ENCODE measurements at places on chromosomes 2 and 18.

GRCh38 chr18:51082571-51083267 lies 52.7 kb downstream of the SMAD4 start:
- no peak for DNase-seq

DNA sequence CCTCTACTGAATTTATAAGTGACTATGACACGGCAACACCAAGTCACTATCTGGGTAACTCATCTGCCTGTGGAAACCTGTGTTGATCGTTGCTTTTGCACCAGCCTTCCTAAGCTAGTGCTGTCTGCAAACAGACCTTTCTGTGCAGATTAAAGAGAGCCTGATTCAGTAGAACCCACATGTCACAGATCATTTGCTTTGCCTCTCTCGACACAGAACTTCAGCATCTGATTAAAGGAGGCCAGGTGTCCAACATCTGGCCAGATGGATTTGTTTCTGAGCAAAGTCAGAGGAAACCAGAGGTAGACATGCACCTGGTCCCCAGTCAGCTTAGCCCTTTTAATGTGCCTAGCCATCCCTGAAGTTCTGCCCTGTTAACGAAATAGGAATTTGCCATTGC lies 15.0 kb upstream of the TTR start:
- DNase-seq = no peak

- DNase-seq = peak; percentile 43
Observed at GRCh38 chr2:179751163-179751809, 110.1 kb downstream of the ZNF385B start.

GRCh38 chr2:225497166-225497565 lies 97.7 kb downstream of the NYAP2 start:
- no peak for DNase-seq

DNA sequence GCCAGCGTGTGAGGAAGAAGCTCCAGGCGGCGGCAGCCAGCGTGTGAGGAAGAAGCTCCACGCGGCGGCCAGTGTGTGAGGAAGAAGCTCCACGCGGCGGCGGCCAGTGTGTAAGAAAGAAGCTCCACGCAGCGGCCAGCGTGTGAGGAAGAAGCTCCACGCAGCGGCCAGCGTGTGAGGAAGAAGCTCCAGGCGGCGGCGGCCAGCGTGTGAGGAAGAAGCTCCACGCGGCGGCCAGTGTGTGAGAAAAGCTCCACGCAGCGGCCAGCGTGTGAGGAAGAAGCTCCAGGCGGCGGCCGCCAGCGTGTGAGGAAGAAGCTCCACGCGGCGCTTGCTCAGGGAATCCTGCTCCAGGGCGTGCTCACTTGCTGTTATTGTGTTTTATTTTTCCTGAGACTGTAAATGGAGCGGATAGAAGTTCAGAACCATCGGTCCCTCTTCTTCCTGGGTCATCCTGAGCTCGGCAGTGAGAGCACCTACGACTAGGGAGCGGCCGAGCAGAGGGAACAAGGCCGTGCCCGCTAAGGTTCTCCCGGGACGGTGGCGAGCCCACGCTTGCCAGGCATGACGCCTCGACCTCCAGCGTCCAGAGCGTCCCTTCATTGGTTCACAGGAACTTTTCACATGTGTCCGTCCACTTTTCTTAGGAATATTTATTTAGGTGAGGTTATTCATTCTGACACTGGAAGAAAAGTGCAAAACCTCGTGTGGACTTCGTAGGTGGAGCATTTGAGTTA lies 94.2 kb downstream of the TMEM18 start:
- DNase-seq = no peak

- DNase-seq = no peak
Observed at GRCh38 chr18:48139431-48140347, 209.2 kb upstream of the SMAD2 start.

Data from AG20443 (cell line).